ENCODE measurements at places on chromosomes 5 and 9.

DNA sequence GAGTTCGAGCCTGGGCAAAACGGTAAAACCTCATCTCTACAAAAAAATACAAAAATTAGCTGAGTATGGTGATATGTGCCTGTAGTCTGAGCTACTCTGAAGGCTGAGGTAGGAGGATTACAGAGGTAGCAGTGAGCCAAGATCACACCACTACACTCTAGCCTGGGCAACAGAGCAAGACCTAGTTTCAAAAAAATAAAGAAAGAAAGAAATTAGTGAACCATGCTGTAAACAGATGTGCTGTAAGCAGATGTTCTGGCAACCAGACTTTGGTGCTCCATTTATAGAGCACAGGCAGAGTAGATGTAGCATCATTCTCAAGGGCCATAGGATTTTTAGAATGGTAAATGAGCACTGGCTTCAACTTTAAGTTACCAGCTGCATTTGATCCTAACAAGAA, 115.4 kb downstream of the ST8SIA4 start:
- no peak for DNase-seq

DNA sequence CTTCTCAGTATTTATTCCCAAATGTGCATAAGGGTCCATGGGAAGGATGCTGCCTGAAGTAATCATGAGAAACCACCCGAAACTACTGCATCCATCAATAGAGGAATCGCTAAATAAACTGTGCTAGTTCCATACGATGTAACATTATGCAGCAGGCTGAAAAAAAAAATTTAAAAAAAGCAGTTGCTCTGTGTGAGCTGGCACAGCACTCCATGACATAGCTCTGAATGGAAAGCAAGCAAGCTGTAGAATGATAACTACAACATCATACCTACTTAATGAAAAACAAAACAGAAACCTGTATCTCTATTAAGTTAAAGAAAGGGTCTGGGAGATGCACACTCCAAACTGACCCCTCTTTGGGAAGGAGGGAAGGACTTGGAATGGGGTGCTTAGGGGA, 49.3 kb downstream of the SHB start:
- DNase-seq: no peak

DNA sequence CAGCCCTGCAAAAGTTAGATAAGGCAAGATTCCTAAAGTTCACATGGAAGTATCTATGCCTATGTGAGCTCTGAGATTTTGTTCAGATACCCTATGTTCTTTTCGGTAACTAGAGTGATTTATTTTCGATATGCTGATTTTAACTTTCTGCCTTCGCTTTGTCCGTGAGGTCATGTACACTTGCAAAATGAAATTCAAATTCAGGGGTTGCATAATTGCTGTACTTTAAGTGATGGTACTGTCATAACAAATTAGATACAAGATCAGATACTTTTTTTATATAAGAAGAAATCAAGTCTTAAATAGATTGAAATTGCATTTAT, 350 bp upstream of the ECPAS start:
- DNase-seq: no peak

- DNase-seq: no peak
Observed at GRCh38 chr5:44361342-44362001, 27.7 kb downstream of the FGF10 start.
